ENCODE measurements at places on chromosomes 13 and 19. TPM values are rescaled to one million over a fixed set of nuclear protein-coding genes. Genes with fewer than 3 reads are reported as not detected.

GRCh38 chr13:34578471-34578870 lies 363.6 kb upstream of the NBEA start:
- H3K27ac ChIP-seq, result no peak overlapping the region
- no peak for DNase-seq
- no peaks in the 10 kb centered on the region for H3K27me3 ChIP-seq
- no peaks in the 10 kb centered on the region for H3K4me1 ChIP-seq
- no peak overlapping the region for H3K4me3 ChIP-seq

The NLRP5 gene
- 0.34 TPM for total RNA-seq

The DZIP1 gene
- total RNA-seq, result 6.4 TPM

The PRODH2 gene
- total RNA-seq, result not detected

DNA sequence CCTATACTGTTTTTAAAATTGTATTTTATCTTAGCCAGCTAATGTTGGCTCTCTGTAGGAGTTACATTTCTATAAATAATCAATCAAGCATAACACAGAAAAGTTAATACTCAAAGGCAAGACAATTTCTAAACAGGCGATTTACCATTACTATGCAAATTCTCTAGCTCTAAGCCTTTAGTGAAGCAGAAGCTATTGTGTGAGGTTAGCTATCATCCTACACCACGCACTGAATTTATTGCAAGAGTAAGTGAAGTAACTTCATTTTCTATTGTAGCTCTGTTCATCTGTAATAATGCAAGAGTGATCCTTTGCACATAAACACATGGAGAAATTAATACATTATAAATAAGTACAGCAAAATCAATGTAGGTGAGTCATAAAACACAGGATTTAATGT lies 439.3 kb downstream of the PCDH9 start:
- no peak for DNase-seq
- no peak overlapping the region for H3K27ac ChIP-seq

- DNase-seq, result no peak
- H3K27ac ChIP-seq, result no peak overlapping the region
- H3K4me3 ChIP-seq, result no peak overlapping the region
- no peaks in the 10 kb centered on the region for H3K36me3 ChIP-seq
- no peaks in the 10 kb centered on the region for H3K4me1 ChIP-seq
Measured at GRCh38 chr19:41111296-41111695, 2.9 kb upstream of the CYP2F1 start.

DNA sequence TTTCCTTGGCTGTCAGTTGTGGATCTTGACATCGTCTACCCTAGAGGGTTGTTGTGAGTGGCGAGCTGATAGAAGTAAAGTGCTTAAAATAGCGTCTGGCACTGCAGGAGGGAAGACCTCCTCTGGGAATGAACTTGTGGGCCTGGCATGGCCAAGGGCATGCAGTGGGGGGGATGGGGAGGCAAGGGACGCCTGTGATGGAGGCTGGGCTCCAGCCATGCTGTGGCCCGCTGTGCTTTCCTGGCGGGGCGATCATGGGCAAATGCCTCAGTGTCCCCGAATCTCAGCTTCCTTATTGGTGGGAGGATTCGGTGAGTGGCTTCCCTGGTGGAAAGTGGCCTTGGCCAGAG lies 10.7 kb downstream of the CARM1 start:
- no peak overlapping the region for H3K27ac ChIP-seq
- no peaks in the 10 kb centered on the region for H3K36me3 ChIP-seq
- no peak for DNase-seq
- no peaks in the 10 kb centered on the region for H3K27me3 ChIP-seq
- H3K4me1 ChIP-seq, result no peaks in the 10 kb centered on the region

DNA sequence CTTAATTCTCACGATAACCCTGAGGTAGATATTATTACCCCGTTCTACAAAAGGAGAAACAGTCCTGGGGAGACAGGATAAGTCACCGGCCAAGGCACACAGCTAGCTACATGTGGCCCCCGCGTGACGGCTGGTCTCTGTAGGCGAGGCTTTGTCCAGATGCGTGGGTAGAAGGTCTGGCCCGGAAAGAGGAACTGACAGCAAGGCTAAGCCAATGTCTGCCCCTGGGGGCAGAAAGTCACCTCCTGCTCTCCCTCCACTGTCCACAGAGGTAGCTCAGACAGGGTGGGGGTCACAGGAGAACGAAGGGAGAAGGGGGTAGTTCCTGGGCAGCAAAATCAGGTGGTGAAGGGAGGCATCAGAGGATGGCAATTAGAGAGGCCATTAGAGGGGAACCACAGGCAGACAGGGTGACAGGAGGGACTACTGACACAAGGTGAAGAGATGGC lies 1.8 kb downstream of the APOC4 start:
- no peaks in the 10 kb centered on the region for H3K27me3 ChIP-seq
- H3K27ac ChIP-seq, result no peak overlapping the region
- no peaks in the 10 kb centered on the region for H3K4me1 ChIP-seq
- H3K4me3 ChIP-seq, result no peak overlapping the region
- H3K36me3 ChIP-seq, result no peaks in the 10 kb centered on the region
- no peak for DNase-seq

GRCh38 chr19:44800461-44800860 lies 8.4 kb upstream of the BCAM start:
- DNase-seq, result peak; percentile 85
- no peak overlapping the region for H3K4me3 ChIP-seq
- no peaks in the 10 kb centered on the region for H3K27me3 ChIP-seq
- H3K4me1 ChIP-seq, result peaks cover 17% of the 10 kb centered on the region

DNA sequence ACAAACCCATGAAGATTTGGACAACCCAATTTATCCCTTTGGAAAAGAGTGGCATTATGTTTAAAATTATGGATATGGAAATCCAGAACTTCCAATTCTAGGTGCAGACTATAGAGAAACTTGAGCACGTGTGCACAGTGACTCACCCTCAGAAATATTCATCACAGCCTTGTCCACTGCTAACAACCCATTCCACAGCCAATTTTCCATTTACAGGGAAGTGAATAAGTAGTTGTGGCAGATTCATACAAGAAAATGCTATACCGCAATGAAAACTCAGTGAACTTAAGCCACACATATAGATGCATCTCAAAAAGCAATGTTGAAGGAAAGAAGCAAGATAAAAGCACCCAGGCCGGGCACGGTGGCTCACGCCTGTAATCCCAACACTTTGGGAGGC lies 133.3 kb downstream of the USP12 start:
- H3K4me1 ChIP-seq, result no peaks in the 10 kb centered on the region
- no peak for DNase-seq
- no peaks in the 10 kb centered on the region for H3K36me3 ChIP-seq
- H3K27me3 ChIP-seq, result no peaks in the 10 kb centered on the region

GRCh38 chr13:51953347-51954195 lies 57.7 kb downstream of the ATP7B start:
- H3K4me3 ChIP-seq, result no peak overlapping the region
- no peaks in the 10 kb centered on the region for H3K4me1 ChIP-seq
- H3K36me3 ChIP-seq, result no peaks in the 10 kb centered on the region
- no peak overlapping the region for H3K27ac ChIP-seq

The LENG9 gene
- 18.6 TPM for total RNA-seq

The ZNF493 gene
- 29.4 TPM for total RNA-seq

The IGFL2 gene
- 2.7 TPM for total RNA-seq

The IGLON5 gene
- 12.6 TPM for total RNA-seq

DNA sequence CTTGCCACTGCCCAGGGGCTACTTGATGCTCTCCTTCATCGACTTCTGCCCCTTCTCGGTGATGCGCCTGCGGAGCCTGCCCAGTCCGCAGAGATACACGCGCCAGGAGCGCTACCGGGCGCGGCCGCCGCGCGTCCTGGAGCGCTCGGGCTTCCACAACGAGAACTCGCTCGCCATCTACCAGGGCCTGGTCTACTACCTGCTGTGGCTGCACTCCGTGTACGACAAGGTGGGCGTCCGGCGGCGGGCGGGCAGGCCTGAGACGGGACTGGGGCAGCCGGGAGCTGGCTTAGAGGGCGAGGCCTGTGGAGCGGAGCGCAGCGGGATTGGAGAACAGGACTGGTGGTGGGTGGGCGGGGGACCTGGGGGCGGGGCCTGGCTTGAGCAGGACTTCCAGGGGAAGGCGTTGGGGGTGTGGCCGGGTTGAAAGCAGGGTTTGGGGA lies 12.7 kb upstream of the PSMD8 start:
- no peaks in the 10 kb centered on the region for H3K4me1 ChIP-seq
- peak overlapping the region; percentile 64 for H3K27ac ChIP-seq
- DNase-seq, result peak; percentile 78
- no peaks in the 10 kb centered on the region for H3K36me3 ChIP-seq
- peaks cover 3% of the 10 kb centered on the region for H3K27me3 ChIP-seq

The LRCH1 gene
- total RNA-seq, result 17.2 TPM

DNA sequence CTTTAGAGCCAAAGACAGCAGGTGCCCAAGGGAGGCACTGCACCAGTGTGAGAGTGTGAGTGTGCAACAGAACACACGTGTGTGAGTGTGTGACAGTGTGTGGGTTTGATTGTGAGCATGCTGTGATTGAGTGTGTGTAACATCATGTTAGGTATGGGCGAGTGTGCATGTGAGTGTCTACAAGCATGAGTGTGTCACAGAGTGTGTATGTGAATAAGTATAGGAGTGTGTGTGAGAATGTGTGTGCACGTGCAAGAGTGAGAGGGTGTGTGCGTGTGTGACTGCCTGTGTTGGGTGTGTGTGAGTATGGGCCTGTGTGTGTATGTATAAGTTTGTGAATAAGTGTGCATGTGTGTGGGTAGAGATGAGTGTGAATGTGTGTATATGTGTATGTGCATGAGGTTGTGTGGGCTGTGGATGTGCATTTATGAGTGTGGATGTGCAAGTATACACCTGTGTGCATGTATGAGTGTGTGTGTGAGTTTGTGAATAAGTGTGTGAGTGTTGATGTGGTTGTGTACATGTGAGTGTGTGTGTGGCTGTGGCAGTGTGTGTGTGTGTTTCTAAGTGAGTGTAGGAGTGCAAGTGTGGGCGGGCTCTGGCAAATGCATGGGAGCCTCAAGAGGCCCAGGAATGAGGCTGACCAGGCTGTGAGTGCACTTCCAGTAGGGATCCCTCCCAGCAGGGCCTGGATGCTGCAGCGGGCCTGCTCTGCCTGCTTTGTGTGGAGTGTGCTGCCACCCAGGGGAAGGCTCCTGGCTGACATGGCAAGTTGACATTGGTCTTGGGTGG lies 198.4 kb downstream of the COL4A1 start:
- peak; percentile 74 for DNase-seq
- peak overlapping the region; percentile 30 for H3K27ac ChIP-seq
- H3K4me1 ChIP-seq, result no peaks in the 10 kb centered on the region
- H3K4me3 ChIP-seq, result no peak overlapping the region

DNA sequence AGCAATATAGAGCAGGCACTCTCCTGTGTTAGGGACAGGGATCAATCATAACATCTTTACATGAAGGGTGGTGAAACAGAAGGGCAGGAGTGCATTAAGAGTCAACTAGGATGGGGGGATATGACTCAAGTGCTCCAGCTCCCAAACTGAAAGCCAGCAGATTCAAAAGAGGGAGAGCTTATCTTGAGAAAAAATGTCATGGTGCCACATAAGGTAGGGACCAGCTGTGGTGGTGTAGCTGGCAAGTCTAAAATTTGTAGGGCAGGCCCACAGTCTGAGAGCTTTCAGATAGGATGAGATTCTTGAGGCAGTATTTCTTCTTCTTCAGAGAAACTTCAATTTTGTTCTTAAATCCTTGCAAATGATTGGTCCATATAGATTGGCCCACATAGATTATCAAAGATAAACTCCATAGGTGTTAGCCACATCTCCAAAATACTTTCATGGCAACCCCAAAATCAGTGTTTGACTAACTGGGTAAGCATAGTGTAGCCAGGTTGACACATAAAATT lies 19.1 kb downstream of the DNAJC15 start:
- DNase-seq, result no peak
- no peak overlapping the region for H3K4me3 ChIP-seq
- H3K4me1 ChIP-seq, result no peaks in the 10 kb centered on the region
- H3K27ac ChIP-seq, result no peak overlapping the region

The ERICH6B gene
- total RNA-seq, result not detected

- H3K4me3 ChIP-seq, result no peak overlapping the region
- H3K4me1 ChIP-seq, result no peaks in the 10 kb centered on the region
- no peaks in the 10 kb centered on the region for H3K36me3 ChIP-seq
- no peaks in the 10 kb centered on the region for H3K27me3 ChIP-seq
Measured at GRCh38 chr13:108270442-108270841, 924 bp downstream of the TNFSF13B start.

The FAM216B gene
- total RNA-seq, result not detected

The POP4 gene
- 62.1 TPM for total RNA-seq

The SIGLEC8 gene
- total RNA-seq, result 3.0 TPM

GRCh38 chr19:38717051-38717450 lies 27.2 kb downstream of the CAPN12 start:
- H3K27ac ChIP-seq, result no peak overlapping the region
- peaks cover 24% of the 10 kb centered on the region for H3K36me3 ChIP-seq
- DNase-seq, result no peak

All from prostate gland (tissue), 2 donors.